NCI-H524 treated with DMSO at 0.1 percent for 48 hours (cell line): ENCODE measurements at places on chromosomes 12 and 14.

DNA sequence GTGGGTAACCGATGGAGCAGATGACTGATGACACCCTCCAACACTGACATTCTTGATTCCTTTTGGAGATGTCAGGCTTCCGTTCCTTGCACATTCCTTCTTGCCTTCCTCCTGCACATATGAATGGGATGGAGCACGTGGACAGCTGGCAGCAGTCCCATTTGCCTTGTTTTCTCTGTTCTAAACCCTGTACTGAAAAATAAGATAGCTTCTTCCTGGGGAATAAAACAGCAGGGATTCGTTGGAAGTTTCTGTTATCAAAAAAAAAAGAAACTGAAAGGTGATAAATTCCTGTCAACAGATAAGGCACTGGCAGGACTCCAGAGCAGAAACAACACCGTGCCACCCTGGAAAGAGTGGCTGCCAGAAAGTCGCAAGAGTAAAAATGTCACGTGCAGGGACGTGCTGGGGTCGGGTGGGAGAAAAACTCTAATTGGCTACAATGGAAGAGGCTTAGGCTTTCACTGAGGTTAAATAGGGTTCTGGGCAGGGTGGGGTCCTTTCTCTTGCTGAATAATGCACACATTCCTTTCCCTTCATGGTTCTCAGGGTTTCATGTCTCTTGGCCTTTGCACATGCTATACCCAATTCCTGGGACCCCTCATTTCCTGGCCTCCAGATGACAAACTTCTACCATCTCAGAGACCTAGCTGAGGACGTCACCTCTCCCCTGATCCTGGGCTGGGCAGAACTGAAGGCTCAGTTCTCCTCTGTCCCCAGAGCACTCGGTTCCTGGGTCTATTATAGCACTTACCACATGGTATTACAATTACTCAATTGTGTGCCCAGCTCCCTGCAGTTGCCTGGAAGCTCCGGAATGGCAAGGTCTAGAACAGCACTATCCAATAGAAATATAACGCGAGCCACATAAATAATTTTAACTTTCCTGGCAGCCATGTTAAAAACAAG lies 7.0 kb upstream of the NUAK1 start:
- no peak for DNase-seq

DNA sequence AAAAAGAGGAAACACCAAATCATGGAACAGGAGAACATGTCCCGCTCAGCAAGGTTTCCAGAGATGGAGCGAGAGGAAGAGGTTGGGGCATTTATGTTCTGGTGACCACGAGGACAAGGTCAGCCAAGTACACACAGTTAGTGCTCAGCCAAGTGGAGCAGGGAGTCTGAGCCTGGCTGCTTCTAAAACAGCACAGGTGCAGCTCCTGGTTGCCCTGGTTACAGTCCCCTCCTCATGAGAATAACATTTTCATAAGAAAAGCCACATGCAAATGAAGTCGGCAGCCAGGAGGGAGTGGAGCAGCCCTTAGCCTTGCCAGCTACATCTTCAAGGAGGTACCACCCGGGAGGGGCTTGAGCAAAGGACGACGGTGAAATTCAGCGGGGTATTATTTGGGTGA lies 81.8 kb downstream of the NOS1 start:
- no peak for DNase-seq

GRCh38 chr14:43359317-43359716 lies 1147.8 kb downstream of the FSCB start:
- no peak for DNase-seq

GRCh38 chr14:28677381-28677780 lies 89.2 kb upstream of the FOXG1 start:
- DNase-seq: no peak

DNA sequence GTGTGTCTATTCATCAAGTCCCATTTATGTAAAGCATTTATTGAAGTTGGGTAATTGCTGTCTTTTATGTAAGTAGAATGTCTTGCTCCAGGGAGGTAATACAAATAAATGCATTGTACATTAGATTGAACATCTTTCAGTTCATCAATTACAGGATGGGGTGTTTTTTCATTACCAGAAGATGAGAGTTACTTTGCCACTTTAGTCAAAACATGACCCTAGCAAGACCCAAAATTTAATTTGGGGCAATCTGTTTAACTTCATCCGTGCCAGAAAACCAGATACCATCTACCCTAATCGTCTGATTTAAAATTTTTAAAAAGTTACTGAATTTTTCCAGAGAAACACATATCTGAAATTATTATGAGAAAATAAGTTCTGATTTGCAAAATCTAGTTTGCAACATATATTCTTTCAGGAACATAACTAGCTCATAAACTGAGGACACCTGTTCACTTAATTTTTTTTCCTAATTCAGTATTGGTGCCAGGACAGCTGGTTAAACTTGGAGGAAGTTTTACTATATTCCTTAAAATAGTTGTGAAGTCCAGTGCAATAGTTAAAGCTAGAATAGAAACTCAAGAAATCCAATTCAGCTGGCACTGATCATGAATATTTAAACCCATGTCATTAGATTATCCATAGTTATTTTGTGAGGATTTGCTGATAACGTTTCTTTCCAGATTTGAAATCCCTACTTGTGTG lies 114.5 kb downstream of the SRGAP1 start:
- no peak for DNase-seq

DNA sequence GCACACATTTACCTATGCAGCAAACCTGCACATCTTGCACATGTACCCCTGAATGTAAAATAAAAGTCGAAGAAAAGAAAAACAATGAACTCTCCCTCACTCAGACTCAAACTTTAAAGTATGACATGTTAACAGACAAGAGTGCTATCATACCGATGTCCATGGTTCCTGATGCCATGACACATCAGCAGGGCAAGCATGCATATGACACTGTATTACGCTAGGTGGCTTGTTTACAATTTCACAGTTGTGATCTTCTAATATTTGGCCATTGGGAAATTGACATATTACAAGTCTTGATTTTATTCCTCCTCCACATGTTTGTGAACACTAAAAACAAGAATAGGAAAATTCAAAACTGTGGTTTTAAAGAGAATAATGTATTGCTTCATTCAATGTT lies 126.6 kb downstream of the ADAMTS20 start:
- DNase-seq: no peak
